Posterior cingulate gyrus (tissue), 11 donors: ENCODE measurements at places on chromosomes 7 and 10.

DNA sequence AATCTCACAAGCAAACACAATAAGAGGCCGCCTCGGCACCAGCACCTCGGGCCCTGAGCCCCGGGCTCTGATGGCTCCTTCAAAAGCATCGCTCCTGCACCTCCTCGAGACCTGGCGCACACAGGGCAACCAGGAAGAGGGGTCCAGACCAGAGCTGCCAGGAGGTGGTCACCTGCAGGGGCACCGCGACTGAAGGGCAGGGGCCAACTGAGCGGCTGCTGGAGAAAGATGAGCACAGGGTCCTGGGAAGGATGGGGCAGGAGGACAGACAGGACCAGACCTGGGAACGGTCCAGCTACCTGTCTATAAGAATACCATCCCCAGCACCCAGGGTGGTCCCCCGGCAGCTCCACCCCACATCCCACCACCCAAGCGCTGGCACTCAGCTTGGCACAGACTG lies 20.8 kb downstream of the MAD1L1 start:
- DNase-seq = no peak

GRCh38 chr10:114061789-114062188 lies 18.1 kb downstream of the ADRB1 start:
- DNase-seq = no peak

GRCh38 chr10:125103466-125103865 lies 56.9 kb downstream of the CTBP2 start:
- DNase-seq = no peak

- DNase-seq = no peak
These were observed 225.8 kb upstream of the TCERG1L start for GRCh38 chr10:131537281-131537680.

DNA sequence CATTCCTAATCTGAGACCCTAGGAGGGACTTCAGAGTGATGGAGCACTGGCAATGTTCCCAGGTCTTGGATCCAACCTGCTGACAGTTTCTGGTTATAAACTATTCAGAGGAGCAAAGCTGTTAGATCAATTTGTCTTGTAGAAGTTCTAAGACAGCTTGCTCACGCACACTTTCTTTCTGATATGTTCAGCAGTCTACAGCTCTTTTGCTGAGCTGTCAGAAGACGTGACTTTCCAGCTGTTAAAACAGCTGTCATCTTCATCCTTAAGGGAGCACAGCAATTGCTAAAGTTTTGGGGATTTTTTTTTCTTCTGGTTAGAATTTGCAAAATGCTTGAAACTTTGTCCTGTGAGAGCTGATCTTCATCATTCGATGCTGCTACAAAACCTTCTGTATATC lies 823.1 kb downstream of the SORCS1 start:
- DNase-seq = no peak

GRCh38 chr10:80596391-80597257 lies 58.9 kb downstream of the SH2D4B start:
- DNase-seq = no peak

DNA sequence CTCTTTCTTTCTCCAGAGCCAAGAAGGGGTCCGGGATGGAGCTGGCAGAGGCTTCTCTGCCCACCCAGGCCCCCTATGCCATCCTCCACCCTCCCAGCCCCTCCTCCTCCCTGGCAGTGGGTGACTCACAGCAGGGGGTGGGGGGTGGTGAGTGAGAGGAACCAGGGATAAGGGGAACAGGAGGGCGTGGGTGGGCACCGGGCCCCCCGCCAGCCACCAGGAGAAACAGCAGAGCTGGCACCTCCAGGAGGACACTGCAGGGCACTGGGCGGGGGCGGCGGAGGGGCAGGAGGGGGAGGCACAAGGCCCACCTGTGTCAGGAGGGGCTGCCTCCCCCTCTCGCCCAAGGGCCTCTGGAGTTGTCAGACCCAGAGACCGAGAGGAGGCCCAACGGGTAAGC lies 56.0 kb downstream of the CAMK2B start:
- peak; percentile 91 for DNase-seq

GRCh38 chr10:22911889-22912762 lies 15.7 kb upstream of the ARMC3 start:
- DNase-seq = no peak

DNA sequence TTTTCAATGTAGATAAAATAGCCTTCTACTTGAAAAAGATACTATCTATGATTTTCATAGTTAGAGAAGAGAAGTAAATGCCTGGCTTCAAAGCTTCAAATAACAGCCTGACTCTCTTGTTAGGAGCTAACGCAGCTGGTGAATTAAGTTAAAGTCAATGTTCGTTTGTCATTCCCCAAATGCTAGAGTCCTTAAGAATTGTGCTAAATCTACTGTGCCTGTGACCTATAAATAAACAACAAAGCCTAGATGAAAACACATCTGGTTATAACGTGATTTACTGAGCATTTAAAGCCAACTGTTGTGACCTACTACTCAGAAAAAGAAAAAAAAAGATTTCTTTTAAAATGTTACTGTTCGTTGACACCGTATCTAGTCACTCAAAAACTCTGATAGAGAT lies 134.7 kb downstream of the POLR1F start:
- DNase-seq = no peak

DNA sequence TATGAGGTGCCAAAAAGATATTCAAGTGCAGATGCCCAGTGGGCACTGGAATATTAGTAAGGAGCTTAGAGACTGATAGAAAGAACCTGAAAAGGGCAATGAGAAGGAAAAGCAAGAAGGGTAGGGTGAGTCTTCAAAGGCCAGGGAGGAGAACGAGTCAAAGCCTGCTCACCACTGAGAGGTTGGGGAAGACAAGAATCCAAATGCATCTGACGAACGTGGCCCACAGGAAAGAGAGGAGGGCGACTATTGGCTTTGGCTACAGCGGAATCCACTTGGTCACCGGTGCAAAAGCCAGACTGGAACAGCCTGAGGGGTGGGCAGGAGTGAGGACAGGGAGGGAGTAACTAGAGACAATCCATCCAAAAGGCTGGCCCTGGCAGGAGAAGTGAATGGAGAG lies 216.7 kb upstream of the KLF14 start:
- no peak for DNase-seq
